ENCODE measurements at places on chromosomes 5 and 9.

GRCh38 chr5:151141535-151141934, 16.0 kb downstream of the ANXA6 start:
- DNase-seq: no peak

GRCh38 chr5:181184845-181185216, 20.2 kb downstream of the TRIM7 start:
- DNase-seq: no peak

- DNase-seq: no peak
Observed at GRCh38 chr5:32058101-32058500, 116.0 kb downstream of the GOLPH3 start.

DNA sequence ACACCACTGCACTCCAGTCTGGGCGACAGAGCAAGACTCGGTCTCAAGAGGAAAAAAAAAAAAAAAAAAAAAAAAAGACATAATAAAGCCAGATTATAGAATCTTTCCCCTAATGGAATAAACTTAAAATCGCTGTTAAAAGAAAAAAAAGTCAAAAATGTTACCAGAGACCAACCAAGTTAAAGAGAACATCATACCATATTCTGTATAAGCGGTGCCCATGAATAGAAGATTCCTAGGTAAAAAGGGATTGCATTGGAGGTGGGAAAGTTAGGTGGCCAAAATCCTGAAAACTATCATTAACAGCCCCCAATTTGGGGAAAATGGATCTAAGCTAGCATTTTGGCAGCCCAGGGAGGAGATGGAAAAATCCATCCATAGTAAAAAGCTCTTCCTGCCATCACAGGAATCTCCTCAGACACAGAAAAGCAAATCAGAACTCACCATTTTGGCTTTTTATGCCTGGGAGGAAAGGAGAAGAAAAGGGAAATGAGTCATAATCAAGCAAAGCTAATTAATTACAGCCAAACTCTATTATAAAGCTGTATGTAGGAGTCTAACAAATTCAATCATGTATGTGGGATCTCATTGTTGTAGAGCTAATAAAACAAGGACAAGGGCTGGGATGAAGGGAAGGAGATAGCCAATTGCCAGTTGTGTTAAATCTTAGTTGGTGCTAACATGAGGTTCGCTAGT, 363.8 kb downstream of the ARL15 start:
- DNase-seq: no peak

GRCh38 chr9:134174073-134174449, 9.7 kb upstream of the RNU6ATAC start:
- DNase-seq: no peak

DNA sequence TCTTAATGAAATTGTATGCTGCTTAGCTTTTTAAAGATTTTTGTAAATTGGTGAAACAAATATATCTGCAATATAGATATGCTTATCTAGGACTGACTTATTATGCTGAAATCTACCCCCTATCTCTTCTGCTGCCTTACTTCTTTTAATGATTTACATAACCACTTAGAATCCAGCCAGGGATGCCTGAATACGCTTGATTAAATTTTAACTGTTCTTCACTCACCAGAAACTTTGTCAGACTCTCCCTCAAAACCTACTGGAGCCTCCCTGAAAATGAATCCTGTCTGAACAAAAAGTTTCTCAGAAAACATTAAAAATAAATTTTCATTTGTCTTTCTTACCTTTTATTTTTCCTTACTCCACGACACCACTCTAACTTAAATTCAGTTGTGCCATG, 111.7 kb downstream of the ST8SIA4 start:
- DNase-seq: no peak

- no peak for DNase-seq
Observed at GRCh38 chr5:172530406-172530805, 76.1 kb upstream of the SH3PXD2B start.

- DNase-seq: no peak
Observed at GRCh38 chr9:91391818-91392217, 30.1 kb upstream of the AUH start.

DNA sequence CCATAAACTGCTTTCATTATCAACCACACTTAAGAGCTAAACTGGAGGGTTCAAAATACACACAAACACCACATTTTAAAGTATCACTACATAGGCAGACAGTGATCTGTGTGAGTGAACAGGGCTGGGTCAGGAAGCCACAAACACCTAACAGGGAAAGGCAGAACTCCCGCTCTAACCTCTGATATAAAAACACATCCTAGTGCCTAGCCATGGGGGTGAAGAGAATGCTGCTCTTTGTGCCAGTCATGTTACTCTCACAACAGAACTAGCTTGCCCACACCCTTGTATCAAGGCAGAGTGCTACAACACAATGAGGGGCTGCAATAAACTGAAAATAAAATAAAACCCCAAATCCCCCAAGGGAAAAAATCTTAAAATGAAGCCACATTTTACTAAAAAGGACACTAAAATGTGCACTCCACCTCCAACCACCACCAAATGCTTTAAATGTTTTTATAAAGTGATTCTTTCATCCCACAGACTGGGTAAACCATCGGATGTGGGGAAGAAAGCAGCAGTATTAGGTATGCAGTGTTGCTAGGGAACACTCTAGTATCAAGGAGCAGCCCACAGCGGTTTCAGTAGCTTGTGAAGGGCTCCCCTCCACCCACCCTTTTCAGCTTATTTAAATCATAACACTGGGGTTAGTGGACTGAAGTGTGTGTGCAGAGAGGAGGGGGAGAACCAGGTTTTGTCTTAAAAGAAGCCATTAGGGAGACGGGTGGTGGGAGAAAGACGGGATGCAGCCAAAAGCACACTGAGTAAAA, 64.5 kb downstream of the TMEM161B start:
- DNase-seq: no peak

- no peak for DNase-seq
Observed at GRCh38 chr9:114629563-114630090, 18.5 kb downstream of the TMEM268 start.

- no peak for DNase-seq
Observed at GRCh38 chr9:90801241-90801972, at the start of gene SYK. Gene SYK, plus strand, starts transcription at chr9:90801819. Its CDS starts 42,080 bp downstream, at chr9:90843899.

DNA sequence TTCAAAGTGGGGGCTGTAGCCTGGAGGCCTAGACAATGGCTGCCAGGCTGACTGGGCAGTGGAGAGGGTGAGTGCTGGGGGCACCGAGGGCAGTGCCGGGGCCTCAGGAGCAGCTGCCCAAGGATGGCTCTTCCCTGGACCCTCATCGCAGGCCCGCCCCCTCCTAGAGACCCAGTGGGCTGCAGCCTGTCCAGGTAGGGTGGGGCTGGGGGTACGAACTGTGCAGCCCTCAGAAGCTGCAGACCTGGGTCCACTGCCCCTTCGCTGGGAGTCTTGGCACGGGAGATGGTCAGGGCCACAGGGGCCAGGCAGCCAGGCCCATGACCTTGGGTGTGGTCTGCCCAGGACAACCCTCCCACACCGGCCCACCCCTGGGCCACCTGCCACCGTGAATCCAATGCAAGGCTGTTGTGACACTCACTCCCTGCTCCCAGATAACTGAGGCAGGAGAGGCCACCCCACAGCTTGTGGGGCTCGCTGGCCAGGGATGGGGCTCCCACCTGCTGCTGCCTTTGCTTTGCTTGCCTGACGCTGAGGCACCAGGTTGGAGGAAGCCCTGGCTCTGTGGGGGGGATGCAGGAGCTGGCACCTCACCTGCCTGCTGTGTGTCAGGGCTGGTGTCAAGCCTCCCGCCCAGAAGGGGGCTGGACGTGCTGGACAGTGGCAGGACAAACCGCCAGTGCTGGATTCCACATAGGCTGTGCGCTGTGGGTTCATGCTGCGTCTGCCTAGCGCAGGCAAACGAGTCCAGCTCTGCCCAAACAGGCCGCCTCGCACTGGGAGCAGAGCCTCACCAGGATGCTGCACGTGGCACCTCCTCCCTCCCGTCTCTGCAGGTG, 23.1 kb upstream of the SLC9A3 start:
- no peak for DNase-seq

- DNase-seq: no peak
Observed at GRCh38 chr5:149567226-149567625, 14.1 kb upstream of the ARHGEF37 start.

- no peak for DNase-seq
Observed at GRCh38 chr9:35414889-35415288, 75.0 kb upstream of the RUSC2 start.

DNA sequence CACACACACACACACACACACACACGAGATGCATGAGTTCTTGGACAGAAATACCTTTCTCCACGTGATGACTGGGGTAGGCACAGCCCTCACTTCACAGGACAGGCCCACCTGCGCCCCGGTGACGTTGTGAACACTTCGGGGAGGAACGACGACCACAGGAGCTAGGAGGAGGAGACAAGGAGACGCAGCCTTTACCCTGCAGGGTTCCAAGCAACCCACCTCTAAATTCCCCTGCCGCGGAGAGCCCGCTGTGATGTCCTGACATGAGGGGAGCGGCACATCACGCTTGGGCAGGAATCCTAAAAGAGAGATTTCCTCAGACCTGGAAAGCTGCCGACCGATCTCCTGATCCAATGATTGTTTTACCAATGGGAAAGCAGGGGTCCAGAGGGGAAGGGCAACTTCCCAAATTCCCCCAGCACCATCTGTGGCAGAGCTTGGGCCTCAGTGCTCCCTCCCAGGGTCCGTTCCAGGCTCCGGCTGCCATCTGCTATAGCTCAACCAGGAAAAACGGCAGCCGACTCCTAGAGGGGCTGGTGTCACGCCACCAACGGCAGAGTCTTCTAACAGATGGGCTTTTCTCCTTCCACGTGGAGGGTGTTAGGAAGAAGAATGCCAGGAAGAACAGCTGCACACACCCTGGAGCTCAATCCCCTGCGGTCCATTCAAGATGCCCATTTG, 10.1 kb downstream of the IGFBPL1 start:
- no peak for DNase-seq

DNA sequence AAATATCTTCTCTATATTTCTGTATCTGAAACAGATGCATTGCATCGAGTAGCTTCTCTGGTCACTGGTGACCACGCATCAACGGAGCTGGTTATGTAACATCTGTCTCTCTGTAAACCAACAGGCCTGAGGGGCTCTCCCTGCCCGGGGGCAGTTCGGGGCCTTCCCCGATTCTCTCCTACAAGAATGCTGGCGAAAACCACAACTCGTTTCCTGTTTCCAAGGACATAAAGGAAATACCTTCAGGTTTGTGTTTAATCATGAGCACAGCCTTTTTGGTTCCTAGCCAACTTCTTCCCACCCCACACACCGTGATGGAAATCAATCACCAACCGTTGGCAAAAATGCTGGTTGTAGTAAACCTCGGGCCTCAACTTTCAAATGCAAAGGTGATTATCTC, 25.1 kb downstream of the GDNF start:
- no peak for DNase-seq

All from activated naive CD8-positive, alpha-beta T cell treated with anti-CD3 and anti-CD28 coated beads, Interleukin-2, amount 50 U/mL, for 16 hours (primary cell).